ENCODE measurements at places on chromosomes 6 and 20.
A peak's percentile ranks its signal among the peaks of the same experiment; 100 is the strongest.

- DNase-seq: peak; percentile 60
Measured at GRCh38 chr20:49100972-49101371, 54.9 kb downstream of the CSE1L start.

- DNase-seq: peak; percentile 95
Measured at GRCh38 chr20:36098364-36098763, 56.2 kb upstream of the EPB41L1 start.

GRCh38 chr6:28215425-28215824 lies 9.7 kb upstream of the ZSCAN9 start:
- no peak for DNase-seq

GRCh38 chr6:27281105-27281539 lies 31.0 kb downstream of the POM121L2 start:
- DNase-seq: no peak

DNA sequence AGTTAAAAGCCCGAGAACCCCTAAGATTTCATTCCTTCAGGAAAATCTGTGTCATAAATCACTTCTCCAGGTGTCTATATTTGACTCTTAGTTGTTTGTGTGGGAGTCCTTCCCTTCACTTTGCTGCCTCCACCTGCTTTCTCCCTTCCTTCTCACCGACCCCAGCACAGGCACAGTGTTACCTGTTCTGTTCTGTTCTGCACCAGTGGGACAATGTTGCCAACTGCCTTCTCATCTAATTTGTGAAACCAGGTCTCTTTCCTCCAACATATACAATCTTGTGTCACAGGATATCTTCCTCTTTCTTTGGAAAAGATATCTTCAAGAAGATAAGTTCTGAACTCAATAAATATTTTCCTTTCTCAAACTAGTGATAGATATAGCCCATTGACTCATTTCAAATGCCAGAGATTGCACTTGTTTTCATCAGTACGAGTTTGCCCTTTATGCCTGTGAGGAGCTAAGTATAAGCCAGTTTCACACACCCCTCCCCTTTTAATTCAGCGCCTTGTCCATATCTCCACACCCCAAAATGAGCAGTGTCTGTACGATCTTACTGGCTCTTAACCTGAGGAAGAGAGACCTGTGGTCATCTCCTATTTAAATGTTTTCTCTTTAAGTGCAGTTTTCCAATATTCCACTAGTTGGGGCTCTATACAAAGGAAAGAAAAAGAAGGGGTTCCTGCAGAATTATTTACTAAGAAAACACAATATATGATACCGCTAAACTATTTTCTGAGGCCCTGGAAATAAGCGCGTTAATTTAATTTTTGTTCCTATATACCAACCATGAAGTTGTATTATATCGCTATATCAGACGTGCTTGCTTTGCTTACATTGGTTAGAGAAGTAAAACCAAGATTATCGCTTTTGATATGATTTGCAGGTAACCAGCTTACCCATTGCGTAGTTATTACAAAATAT lies 81.6 kb upstream of the PREP start:
- peak; percentile 61 for DNase-seq

DNA sequence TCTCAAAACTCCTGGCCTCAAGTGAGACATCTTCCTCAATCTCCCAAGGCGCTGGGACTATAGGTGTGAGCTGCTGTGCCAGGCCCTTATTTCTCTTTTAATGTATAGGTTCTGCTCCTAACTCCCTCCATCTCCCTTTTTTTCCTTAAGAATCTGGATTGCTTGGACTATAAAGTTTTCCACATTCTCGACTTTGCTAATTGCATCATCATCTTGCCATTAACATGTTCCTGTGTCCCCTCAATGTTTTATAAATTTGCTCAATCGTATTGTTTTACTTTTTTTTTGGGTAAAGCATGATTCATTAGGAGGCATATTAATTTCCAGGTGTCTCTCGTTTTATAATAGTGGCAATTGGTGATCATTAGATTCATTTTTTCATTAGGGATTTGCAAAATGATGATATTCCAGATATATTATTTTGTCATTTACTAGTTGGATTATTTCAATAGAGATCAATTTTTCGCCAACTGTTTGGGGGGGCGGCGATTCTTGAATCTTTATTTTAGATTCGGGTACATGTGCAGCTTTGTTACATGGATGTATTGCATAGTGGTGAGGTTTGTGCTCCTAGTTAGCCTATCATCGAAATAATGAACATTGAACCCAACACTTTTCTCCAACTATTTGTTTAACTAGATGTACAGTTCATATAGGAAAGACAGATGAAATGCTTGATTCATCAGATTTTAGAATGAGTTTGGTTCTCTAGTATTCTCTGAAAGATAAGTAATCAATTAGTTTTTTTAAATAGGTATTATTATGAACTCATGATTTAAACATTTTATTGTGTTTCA lies 68.7 kb downstream of the CBFA2T2 start:
- DNase-seq: no peak

- no peak for DNase-seq
Measured at GRCh38 chr6:143125455-143125854, 64.8 kb downstream of the AIG1 start.

DNA sequence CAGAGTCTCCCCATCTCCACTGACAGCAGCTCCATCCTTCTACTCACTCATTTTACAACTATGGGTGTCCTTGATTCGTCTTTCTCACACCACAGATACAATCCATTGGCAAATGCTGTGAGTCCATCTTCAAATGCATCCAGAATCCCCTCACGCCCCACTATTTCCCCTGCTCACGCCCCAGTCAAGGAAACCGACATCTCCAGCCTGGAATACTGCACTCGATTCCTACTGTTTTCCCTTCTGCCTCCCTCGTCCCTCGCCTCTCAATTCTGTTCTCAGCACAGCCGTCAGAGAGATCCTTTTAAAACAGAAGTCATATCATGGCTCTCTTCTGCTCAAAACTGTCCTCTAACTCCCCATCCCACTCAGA lies 4.7 kb downstream of the HLA-B start:
- DNase-seq: no peak

DNA sequence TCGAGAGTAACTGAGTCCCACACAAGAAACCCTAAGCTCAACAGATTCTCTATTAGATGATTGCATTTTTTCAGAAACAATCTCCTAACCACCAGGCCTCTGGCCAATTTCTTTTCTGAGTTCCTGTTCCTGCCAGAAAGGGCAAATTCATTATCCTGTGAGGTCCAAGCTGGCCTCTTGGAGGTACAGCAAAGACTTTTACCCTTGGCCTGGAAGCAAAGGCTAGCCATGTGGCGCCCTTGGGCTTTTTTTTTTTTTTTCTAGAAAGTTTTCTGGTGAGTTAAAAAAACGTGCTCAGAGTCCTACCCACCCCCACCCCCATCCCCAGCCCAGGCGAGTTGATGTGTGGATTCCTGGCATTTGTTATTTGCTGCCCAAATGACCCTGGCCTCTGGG lies 59.0 kb upstream of the EEF1A1 start:
- DNase-seq: peak; percentile 66

GRCh38 chr6:169229615-169230321 lies 23.9 kb downstream of the THBS2 start:
- DNase-seq: no peak

DNA sequence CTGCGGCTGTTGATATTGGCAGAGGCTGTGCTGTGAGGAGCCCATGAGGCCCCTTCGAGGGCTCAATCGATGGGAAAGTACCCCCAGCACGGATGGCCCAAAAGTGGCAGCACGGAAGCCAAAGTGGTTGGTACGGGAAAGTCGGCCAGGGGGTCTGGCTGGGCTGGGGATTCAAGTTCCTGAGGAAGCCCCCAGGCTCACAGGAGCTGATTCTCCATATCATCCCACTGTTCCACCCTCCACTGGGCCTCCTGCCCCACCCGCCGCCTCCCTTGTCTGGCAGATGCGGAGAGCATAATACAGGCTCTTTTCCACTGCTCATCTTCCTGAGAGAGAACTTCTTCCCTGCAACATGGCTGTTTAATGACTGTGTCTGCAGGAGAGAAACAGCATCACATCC lies 217.8 kb upstream of the CST7 start:
- DNase-seq: no peak

DNA sequence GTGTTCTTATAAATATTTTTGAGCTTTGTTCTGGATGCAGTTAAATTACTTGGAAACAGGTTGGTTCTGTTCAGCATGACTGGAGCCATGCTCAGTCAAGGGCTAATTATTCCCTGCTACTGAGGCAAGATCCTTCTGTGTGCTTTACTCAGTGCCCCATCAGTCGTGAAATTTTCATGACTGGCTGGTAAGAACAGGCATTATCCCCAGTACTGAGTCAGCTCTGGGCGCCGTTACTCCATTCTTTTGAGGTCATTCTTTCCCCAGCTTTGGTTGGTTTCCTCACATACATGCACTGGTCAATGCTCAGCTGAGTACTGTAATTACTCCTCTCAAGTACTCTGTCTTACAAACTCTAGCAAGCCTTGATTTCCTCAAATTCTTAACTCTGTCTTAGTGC lies 71.3 kb downstream of the CDKAL1 start:
- no peak for DNase-seq

DNA sequence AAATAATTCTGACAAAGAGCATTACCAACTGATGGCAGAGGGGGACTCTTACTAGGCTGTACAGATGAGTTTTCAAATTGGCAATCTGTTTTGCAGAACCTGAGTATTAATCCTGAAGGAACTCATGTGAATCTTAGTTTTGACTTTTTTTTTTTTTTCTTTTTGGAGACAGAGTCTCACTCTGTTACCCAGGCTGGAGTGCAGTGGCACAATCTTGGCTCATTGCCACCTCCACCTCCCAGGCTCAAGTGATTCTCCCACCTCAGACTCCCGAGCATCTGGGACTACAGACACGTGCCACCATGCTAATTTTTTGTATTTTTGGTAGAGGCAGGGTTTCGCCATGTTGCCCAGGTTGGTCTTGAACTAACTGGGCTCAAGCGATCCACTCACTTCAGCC lies 49.3 kb downstream of the KCTD20 start:
- DNase-seq: no peak

DNA sequence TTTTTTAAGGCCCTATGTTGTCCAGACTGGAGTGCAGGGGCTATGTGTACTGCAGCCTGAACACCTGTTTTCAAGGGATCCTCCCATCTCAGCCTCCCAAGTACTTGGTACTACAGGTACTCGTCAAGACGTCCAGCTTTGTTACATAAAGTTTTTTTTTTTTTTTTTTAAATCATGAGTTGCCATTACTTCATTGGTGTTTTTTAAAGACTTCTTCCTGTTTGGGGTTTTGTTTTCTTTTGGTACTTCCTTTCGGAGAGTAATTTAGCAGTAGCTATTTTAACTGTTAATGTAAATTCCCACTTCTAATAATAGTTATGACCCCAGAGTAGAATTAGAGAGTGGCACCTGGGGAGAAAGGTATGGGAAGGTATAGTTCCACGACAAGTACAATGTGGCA lies 10.5 kb downstream of the ZNFX1 start:
- DNase-seq: peak; percentile 52

GRCh38 chr6:138512609-138513008 lies 13.3 kb upstream of the NHSL1 start:
- no peak for DNase-seq

DNA sequence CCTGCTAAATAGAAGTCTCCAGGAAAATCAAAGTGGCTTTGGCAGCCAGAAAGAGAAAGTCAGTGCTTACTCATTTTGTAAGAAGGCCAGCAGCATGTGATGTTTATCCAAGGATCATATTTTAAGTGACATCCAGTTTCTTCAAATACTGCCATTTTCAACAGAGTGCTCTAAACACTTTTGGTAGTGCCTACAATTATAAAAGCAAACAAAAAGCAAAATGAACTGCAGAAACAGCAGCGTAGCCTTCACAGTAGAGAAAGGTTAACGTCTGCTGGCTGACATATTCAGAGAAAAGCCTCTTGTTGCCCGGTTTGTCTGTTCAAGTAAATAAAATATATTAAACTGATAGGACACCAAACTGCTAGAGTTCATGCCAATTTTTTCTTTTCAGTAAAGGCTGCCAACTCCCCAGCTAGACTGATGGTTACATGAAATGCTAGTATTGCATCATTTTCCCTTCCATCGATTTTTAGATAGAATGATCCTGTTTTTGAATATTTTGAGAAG lies 705.7 kb upstream of the SLC35B3 start:
- DNase-seq: no peak

GRCh38 chr20:61587681-61588289 lies 335.7 kb downstream of the CDH4 start:
- no peak for DNase-seq

- DNase-seq: no peak
Measured at GRCh38 chr6:163290545-163291274, 123.8 kb upstream of the QKI start.

DNA sequence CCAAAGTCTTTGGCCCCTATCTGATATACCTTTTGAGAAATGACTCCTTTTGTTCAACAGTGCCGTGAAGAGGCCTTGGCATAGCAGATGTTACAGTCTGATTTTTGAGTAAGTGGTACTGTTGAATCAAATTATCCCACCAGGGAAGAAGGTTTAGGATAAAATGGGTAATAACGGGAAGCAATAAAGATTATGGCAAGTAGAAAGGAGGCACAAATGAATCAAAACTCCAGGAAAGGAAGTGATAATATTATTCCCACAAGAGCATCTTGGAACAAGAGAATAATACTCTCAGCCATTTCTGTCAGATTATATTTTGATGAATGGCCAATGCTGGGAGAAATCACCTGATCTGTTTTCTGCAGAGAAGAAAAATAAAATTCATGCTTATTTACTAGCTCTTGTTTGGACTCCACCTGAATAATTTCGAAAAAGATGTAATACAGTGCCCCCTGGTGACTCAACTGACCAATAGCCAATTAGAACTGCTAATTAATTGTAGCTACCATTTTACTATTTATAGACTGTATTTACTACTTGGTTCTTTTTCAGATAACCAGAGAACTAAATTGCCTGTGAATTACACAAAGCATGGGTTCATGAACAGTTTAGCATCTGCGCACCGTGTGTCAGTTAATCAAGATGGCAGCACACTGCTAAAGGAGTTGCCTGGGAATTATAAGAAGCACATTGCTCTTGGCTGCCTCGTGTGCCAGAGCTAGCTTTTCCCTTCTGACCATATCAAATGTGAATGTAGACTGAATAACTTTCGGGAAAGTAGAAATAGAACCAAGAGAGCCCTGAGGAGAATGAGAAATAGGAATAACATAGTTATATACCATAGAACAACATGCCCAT lies 78.5 kb upstream of the TRDN start:
- DNase-seq: peak; percentile 2

DNA sequence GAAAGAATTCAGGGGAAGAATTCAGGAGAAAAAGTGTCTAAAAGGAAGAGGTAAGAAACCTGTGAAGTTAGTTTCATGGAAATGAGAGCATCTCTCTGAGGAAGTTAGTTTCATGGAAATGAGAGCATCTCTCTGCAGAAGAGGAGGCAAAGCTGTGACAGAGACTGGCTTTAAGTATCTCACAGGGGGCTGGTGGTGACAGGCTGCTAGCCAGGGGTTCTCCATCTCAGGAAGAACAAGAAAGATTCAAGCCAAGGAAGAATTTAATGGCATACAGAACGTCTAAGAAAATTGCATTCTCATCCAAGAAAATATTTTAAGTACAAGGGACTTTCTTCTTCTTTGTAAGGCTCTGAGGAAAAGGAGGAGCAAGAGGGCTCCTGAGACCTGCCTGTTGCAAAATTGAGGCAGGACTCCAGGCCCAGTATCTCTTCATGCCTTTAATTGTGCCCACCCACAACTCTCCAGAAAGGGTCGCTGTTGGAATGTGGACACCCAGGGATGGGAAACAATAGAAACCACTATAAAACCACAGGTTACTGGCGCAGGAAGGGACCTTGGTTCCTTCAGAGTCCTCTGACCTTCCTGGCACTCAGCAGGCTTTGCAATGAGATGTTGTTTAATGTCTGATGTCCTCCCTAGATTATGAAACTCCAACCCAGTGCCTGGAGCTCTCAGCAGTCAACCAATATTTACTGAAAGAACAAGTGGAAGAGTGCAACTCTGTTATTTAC lies 136.8 kb downstream of the FNDC1 start:
- no peak for DNase-seq

All from inflammatory macrophage treated with lipopolysaccharide for 4 hours (primary cell).